ENCODE measurements at places on chromosomes 2 and 18.

DNA sequence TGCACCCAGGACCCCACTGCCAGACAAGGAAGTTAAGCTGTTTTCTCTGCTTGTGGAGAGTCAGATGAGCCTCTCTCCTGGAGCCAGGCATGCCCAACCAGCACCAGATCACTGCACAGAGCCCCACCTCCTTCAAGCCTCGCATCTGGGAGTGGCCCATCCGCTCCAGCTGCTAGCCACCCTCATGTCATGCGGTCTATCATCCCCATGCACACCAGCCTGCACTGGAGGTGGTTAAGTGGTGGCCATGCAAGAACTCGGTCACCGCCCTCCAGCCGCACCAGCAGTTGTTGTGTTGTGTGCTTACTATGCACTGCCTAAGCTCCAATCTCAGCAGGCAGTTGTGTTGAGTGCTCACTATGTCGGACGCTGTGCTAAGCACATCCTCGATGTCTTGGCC lies 177.9 kb upstream of the SLC14A2 start:
- no peak for DNase-seq

DNA sequence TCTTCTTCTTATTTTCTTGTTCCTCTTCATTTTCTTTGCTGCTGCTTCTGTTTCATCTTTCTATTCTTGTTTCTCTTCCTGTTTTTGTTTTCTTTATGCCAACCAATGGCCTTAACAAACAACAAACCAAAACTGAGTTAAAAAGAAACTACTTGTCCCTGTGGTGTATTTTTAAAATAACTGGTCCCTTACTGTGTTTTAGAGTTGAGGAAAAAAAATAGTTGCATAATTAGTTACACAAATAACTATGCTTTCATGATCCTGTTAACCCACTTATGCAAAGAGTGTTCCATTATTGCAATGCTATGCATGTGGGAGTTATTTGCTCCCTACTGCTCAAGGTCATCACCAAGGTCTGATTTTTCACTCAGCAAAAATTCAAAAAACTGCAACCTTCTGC lies 39.5 kb upstream of the IMP4 start:
- DNase-seq = no peak

DNA sequence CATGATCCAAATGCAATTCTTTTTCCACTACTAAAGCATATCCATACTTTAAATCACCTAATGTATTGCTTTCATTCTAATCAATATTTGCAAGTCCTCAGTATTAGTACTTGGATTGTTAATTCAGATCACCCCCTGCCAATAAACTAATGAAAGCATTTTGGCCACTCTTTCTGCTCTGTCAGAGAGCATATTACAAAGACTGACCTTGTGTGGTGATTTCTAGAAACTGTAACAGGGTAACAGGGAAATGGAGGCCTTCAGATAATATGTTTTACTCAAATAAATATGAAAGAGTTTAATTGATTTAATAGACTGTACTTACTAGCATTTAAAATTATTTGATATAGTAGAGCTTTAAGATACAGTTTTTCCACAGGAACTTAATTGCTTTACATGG lies 453.0 kb downstream of the KCNJ3 start:
- no peak for DNase-seq

DNA sequence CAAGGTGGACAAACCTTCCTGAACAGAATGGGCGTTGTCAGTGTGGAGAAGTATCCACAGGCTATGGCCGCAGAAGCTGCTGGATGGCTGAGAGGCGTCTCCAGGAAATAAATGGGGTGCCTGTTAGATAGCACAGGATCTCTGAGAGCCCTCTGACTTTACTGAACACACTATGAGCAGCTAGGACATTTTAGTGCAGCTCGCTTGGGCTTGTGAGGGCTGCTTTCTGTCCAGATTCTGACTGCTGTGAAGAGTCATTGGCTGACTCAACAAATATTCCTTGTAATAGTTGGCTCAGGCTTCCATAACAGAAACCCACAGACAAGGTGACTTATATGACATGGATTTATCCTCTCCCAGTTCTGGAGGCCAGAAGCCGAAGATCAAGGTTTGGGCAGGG lies 100.2 kb upstream of the SNTG2 start:
- no peak for DNase-seq

- DNase-seq = no peak
Observed at GRCh38 chr2:124161542-124161941, 136.5 kb downstream of the CNTNAP5 start.

GRCh38 chr2:16482460-16482859 lies 183.2 kb downstream of the CYRIA start:
- DNase-seq = no peak
